ENCODE measurements at places on chromosomes 6 and 20.

- DNase-seq = no peak
Measured at GRCh38 chr6:33896391-33897188, 92.8 kb upstream of the MLN start.

DNA sequence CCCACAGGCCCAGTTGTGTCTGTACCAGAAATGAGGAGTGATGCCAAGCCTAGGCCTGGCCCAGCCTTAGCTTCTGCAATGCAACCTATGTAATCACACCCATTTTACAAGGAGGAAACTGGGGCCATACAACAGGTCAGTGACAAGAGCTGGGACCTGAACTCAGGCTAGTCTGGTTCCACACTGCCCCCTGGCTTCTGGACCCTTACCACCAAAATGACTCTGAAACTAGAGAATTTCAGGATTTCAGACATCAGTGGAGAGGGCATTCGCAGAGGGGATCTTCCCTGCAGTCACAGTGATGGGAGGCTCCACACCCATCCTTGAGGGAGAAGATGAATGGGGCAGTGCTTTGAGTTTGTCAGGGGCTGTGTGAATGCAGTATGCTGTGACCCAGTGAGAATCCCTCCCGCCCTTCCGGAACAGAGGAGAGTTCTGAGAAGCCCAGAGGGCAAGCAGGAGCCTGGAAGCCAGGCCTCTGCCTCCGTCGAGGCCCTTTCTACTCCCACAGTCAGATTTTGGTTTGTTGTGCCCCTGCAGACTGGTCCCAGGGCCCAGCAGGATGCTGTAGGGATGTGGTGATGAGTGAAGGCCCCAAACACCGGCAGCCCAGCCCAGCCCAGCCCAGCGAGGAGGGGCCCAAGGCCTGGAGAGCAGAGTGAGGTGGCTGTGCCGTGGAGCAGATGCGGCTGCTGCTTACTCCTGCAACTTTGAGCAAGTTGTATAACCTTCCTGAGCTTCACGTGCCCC lies 48.1 kb upstream of the MYL9 start:
- no peak for DNase-seq

DNA sequence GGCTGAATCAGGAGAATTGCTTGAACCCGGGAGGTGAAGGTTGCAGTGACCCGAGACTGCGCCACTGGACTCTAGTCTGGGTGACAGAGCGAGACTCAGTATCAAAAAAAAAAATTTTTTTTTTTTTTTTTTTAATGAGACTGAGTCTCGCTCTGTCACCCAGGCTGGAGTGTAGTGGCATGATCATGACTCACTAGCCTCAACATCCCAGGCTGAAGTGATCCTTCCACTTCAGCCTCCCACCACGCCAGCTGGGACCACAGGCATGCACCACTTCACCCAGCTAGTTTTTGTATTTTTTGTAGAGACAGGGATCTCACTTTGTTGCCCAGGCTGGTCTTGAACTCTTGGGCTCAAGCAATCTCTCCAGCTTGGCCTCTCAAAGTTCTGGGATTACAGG lies 53.3 kb downstream of the MYO6 start:
- DNase-seq = no peak

DNA sequence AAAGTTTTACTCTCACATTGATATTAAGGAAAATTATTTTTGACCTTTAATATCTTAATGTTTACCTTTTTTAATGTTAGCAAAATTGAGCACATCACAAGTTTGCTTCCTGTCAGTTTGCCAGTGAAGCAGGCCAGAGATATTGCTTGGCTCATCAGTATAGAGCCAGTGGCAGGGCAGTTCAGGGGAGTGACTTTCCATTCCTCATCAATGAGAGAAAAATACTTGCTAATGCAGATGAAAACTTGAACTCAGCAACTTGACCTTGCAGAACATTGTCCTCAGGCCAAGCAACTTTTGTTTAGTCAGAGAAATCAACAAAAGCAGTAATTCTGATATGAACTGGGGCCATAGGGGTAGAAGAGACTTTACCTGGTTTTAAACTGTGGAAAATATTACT lies 6.9 kb downstream of the TAB2 start:
- DNase-seq = no peak

DNA sequence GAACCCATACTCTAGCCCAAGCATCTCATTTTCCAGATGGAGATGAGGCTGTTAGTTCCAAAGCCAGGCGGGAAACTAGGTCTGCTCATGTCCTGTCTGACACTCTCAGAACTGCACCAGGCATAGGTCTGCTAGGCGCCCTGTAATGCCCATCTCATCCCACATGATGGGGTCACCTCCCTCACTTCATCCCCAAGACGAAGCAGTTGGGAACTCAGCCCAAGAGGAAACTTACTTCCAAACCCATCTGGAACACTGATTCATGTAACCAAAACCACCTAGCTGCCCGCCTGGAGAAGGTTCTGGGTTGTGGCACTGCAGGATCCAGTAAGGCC lies 119.4 kb upstream of the PRND start:
- no peak for DNase-seq

DNA sequence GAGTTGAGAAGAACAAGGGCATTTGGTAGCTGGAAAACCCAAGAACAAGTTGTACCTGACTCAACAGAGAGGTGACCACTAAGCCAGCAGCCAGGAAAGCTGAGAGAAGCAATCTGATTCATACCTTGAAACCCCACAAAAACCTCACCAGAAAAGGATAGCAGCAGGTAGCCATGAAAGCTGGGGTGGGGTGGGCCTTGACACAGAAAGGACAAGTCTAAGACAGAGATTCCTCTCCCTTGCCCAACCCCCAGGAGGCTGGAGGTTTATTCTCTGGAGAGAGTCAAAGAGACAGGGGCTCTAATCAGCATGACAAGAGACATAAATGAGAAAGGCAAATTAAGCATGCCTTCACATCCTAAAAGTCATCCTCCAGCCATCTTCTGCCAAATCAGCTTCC lies 151.7 kb upstream of the DST start:
- no peak for DNase-seq

GRCh38 chr6:148247386-148248063 lies 95.1 kb upstream of the SASH1 start:
- no peak for DNase-seq

DNA sequence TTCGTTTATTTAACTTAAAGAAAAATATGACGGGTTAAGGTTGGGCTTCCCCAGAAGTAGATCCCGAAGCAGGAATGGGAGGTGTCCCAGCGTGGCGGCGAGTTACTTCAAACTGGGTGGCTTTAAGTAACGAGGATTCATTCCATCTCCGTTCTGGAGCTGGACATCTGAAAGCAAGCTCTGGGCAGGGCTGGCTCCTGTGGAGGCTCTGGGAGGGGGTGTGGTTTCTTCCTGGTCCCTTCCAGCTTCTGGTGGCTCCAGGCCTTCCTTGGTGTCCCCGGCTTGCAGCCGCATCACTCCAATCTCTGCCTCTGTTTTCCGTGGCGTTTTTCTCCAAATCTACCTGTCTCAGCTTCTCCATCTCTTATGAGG lies 47.3 kb upstream of the BHLHE23 start:
- no peak for DNase-seq

- DNase-seq = no peak
Measured at GRCh38 chr20:63602321-63602720, 24.6 kb downstream of the GMEB2 start.

DNA sequence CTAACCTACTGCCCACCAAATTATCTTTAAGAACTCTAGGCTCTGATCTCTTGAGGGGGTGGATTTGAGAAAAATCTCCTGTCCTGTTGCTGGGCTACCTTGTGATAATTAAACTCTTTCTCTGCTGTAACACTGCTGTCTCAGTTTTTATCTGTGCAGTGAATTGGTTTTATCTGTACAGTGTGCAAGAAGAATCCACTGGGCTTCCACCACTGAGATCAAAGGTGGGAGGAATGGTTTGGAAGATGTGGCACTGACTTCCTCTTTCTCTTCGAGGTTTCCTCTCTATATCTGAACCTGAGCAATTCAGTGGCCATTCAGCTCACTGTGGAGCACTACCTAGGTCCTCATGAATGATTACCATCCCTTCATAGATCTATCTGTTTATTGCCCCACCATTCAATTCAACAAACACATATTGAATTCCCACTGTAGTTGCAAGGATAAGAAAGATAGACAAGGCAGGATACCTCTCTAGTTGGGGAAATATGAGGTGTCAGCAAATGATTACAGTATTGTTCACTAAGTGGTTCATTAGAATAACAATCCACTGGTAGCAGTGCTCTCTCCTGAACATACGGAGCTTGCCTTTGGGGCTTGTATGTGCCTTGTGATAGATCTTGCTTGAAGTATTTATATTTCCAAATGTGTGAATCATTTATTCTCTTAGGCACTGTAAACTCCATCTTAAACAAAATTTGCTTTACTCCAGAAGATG lies 172.1 kb upstream of the ARG1 start:
- DNase-seq = no peak

DNA sequence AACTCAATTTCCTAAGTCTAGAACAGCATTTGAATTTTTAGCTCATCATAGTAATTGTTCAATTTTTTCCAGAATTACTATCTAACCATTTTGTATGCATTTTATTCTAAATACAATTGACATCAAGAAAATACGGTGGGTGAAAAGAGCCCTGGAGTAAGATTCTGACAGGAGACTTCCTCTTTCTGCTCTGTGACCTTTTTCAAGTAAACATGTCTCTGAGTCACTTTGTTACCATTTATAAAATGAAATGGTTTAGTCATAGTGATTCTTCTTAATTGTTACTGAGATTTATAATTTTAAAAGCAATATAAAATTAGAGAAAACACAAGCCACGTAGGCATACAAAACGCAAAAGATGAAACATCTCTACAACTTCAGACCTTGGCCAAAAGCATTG lies 80.2 kb downstream of the PLCB1 start:
- no peak for DNase-seq

DNA sequence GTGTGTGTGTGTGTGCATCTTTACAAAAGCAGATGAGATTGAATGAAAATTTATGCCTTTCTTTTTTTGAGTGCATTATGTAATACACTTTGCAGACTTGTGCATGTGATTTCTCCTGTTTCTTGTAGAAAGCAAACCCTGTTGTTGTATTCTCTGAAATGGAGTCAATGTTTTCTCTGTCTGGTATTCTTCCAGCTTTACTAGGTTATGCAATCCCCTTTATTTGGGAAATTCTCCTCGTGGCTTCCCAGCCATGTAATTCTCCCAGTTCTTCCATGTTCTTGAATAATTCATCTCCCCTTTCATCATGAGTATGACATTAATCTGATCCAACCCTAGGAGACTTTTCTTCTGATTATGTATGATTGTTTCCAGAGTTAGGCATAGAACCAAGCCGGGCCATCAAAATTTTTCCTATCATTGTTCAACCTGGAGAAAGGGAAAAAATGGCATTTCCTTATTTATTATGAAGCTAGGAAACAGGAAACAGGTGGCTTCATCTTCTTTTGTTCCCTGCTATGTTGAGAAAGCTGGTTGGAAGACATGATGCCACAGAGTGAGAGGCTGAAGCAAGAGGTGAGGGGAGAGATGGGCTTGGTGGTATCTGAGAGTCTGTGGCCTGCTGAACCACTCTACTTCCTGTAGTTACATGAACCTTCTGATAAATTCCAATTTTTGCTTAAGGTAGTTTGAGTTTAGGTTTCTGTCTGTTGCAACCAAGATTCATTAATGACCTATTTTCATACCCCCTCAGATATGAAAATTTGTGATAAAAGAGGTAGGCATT lies 68.8 kb downstream of the PRL start:
- DNase-seq = no peak
